Activated CD8-positive, alpha-beta T cell treated with anti-CD3 and anti-CD28 coated beads, Interleukin-2, amount 10 ng/mL, durations not matched to agents 7 days and 5 days (primary cell): ENCODE measurements at places on chromosomes 13 and 19.

- DNase-seq, result no peak
Observed at GRCh38 chr19:5579286-5579685, 11.5 kb upstream of the TINCR start.

GRCh38 chr19:9295411-9295849, 14.2 kb downstream of the ZNF699 start:
- no peak for DNase-seq

DNA sequence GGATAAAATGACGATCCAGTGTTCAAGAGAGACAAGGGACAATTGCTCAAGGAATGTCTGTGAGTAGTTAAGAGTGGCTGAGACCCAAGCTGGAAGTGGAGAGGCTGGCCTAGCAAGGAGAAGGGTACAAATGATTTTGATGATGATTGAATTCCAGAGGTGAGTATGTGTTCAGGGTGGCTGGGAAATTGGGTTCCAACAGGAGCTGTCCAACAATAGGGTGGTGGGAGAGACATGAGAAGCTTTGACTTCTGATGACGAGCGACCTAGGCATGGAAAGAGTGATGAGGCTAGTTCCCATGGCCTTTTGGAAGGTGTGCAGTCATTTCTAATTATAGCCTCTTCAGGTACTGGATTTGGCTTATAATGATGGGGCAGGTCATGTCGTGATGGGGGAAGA, 29.1 kb upstream of the DCLK1 start:
- no peak for DNase-seq

GRCh38 chr13:39353988-39354387, 249.0 kb downstream of the LHFPL6 start:
- no peak for DNase-seq

GRCh38 chr13:52036037-52036436, 11.5 kb downstream of the UTP14C start:
- no peak for DNase-seq

GRCh38 chr13:110349239-110349638, 42.2 kb downstream of the COL4A2 start:
- DNase-seq, result no peak

DNA sequence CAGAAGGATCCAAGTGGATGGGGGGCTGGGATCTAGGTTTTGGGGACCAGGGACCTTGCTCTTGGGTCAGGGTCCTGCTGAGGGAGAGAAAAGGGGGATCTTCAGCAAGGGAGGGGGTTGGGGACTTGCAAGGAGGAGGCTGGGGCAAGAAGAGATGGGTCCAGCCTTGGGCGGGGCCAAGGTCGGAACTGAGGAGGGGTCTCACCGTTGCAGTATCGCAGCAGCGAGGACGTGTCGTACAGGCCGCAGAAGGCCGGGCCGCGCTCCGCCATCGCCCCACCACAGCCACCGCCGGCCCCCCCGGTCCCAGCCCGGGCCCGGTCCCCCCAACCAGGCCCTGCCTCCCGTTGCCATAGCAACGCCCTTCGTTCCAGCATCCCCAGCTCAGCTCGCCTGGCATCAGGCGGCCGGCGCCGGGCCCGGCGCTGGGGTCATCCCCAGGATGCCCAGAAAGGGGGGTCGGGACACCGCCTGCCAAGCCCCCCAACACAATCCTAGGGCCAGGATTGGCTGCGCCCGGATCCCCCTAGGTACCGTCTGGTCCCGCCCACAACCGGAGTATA, 6.0 kb upstream of the EML2 start:
- no peak for DNase-seq

GRCh38 chr13:100443278-100443997, 145.2 kb downstream of the GGACT start:
- no peak for DNase-seq
